ENCODE measurements at places on chromosomes 7 and 10.

DNA sequence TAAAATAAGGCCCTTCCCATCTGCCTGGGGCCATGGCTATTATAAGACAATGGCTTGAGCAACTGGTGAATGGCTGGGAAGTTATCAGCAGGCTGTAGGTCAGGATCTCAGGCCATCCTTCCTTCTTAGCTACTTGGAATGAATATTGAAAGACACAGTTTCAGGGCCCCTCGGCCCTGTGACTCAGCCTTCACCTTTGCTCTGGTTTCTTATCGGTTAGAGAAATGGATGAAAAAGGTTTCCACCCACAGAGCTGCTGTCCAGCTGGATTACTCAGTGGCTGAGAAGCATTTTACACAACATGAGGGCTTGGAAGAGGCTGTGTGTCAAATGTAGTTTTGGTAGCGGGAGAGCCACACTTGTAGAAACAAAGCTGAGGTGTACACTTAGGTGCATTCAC is 9.4 kb downstream of the ACSL5 start:
- peak; percentile 65 for DNase-seq

DNA sequence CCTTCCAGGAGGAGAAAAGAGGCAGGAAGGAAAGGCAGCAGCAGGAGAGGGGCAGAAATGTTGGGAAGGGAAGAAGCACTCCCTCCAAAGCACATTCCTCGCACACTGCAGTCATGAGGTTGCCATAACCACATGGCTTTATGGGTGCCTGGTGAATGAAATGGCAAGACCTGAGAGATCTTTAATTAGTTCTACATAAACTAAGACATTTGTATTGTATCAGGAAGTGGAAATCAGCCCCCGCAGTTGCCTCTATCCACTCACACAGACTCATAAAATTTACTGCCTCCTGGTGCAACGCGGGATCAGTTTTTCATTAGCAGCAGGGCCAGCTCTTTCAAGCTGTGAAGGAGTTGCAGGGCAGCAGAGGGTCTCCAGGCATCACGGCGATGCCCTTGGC is 106.4 kb downstream of the COL13A1 start:
- no peak for DNase-seq

DNA sequence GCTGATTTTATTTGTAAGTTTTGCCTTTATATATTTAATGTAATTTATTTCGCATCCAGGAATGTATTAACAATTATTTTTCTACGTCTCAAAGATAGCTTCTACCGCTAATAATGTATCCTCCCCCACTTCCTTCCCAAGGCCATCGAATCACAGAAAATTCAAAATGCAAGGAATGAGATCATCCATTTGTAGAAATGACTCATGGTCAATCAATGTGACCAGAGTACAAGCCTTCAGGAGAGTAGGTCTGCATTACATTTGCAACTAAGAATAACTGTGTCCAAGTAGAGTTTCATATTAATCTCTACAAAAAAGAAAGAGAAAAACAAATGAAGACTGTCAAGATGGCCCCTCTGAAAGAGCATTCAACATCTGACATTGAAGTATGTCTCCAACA is 205.9 kb upstream of the PHF14 start:
- DNase-seq: peak; percentile 26

GRCh38 chr7:112501801-112502503 is 21.2 kb downstream of the LSMEM1 start:
- no peak for DNase-seq

- DNase-seq: no peak
These were observed 30.0 kb upstream of the MYH16 start for GRCh38 chr7:99242682-99243081.

DNA sequence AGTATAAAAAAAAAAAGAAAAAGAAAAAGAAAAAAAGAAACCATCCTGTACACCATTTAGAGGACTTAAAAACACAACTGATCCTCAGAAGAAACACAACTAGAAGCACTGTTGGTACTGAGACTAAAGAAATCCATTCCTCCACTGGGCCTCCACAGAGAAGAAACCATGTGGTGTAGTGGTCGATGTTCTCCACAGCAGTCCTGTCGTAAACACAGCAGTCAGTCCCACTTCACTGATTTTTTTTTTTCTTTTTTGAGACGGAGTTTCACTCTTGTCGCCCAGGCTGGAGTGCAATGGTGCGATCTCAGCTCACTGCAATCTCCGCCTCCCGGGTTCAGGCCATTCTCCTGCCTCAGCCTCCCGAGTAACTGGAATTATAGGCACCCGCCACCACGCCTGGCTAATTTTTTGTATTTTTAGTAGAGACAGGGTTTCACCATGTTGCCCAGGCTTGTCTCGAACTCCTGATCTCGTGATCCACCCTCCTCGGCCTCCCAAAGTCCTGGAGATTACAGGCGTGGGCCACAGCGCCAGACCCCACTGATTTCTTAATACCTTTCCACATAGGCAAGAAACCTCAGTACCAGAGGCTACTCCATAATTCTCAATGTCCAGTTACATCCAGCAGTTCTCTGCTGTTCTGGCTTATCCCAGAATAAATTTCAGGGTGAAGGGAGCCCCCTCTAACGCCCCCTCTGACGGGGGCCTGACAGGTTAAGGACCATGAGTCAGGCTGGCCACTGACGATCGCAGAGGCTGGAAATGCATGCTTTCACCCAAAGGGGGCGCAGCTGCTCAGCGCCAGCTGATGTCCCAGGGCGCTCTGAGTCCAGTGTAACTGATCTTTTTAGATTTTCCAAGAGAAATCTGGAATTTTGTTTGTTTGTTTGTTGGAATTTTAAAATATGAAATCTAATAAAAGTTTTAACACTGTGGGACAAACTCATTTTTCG is 24.8 kb upstream of the FFAR4 start:
- no peak for DNase-seq

DNA sequence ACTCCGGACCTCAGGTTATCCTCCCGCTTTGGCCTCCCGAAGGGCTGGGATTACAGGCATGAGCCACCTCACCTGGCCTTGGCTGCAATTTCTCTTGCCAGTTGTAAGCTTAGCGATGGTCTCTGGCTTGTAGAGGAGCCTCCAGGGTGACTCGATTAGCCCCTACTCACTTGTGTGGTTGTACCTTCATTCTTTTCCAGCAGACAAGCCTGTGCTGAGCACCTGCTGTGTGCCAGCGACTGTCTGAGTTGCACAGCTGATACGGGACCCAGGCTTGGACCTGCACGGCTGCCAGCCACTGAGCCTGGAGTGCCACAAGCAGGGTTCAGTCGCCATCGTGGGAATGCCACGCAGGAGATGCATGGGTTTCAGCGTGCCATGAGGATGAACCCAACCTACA is 42.0 kb upstream of the DNAJB6 start:
- DNase-seq: no peak

DNA sequence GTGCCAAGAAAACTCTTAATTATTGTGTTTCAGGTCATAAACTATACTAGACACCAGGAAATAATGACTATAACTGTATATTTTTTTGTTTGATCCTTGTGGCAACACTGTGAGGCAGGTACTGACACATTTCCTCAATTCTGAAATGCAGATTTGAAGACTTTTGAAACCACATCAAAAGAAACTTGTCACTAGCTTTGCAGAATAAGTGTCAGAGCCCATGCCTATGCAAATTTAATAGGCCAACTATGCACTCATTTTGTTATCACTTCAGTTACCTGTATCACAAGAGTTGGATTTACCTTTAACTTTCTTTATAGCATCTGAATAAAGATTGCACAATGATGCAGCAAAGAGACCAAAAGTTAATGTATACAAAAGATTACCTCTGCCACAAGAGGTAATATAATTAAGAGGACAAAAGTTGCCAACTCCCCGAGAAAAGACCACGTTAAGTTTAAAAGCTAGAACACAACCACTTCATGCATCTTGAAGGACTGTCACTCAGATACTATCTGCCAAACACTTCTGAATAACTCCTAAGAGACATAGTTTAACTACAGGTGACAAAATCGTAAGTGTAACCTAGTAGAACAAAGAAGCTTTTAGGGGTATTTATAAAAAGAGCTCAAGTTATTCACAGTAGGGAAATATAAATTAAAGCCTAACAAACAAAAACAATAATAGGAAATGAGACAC is 80.5 kb downstream of the ELAPOR2 start:
- no peak for DNase-seq

- no peak for DNase-seq
These were observed 58.2 kb downstream of the TMEM270 start for GRCh38 chr7:73918926-73919693.

- no peak for DNase-seq
These were observed 36.2 kb downstream of the GNG11 start for GRCh38 chr7:93957767-93958166.

DNA sequence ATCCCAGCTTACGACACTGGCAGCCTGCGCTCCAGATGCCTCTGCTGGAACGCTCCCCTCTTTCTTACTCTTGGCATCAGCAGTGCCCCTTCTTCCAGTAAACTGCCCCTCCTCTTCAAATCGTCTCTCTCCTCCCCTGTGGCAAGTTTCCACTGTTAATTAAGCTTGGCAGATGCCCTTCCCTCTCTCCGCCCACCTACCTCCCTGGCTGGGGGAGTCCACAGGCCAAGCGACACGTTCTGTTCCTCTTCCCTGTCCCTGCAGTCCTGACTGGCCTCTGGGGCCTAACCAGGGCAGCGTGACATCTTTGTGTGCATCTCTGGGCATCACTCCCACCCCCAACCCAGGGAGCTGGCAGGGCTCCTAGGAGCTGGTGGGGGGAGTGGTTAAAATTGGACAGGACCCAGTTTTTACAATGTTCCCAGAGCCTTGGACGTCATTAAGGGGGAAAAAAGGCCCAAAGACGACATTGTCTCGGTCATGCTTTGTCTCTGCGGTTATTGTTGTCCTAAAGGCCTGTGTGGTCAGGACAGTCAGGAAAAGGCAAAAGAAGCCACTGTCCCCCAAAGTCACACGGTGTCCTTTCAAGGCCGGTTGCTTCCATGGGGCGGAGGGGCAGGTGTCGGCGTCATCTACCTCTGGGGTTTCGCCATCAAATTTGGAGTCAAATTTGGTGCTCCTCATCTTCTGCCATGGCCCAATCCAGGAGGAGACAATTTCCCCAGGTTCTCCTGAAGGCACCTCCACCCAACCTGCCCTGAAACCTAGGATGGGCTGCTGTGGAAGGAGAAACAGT is 54.2 kb downstream of the DLG5 start:
- DNase-seq: peak; percentile 34

- DNase-seq: no peak
These were observed 419.5 kb upstream of the SORCS1 start for GRCh38 chr10:107583974-107584373.

GRCh38 chr10:118209215-118209614 is 132.9 kb downstream of the FAM204A start:
- no peak for DNase-seq

GRCh38 chr10:27241010-27241651 is 534 bp upstream of the ACBD5 start:
- DNase-seq: peak; percentile 5

DNA sequence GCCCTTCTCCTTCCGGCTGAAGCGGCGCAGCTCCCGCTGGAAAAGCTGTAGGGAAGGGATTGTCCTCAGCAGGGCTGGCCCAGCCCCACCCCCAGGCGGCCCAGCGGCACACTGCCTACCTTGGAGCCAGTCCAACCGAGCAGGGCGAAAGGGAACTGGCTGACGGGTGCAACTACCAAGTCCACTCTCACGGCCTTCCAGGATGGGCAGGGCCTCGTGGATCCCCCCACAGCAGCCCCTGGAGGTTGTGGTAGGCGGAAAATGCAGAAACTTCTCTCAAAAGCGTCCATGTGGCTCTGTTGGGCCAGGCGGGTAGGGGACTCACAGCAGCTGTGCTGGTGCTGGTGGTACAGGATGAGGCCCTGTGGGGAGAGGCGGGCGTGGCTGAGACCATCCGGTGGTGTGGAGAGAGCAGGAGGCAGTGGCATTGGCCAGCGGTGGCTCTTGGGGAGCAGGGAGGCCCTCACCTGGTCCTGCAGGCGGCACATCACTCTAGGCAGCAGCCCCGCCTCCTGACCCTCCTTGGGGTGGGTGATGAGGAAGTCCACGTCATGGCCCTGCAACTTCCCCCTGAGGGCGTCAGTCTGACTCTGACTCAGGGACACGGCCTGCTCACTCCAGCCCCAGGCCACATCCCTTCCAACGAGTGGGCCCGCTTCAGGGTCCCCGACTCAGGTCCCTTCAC is 8.4 kb upstream of the PGAM2 start:
- DNase-seq: peak; percentile 65

GRCh38 chr10:18213271-18213670 is 73.0 kb downstream of the CACNB2 start:
- no peak for DNase-seq

GRCh38 chr10:123622381-123622780 is 43.8 kb upstream of the GPR26 start:
- no peak for DNase-seq

GRCh38 chr10:28241741-28242399 is 61.0 kb downstream of the MPP7 start:
- DNase-seq: no peak
